Uterus (tissue), 4 donors: ENCODE measurements at places on chromosomes 1 and 21.

DNA sequence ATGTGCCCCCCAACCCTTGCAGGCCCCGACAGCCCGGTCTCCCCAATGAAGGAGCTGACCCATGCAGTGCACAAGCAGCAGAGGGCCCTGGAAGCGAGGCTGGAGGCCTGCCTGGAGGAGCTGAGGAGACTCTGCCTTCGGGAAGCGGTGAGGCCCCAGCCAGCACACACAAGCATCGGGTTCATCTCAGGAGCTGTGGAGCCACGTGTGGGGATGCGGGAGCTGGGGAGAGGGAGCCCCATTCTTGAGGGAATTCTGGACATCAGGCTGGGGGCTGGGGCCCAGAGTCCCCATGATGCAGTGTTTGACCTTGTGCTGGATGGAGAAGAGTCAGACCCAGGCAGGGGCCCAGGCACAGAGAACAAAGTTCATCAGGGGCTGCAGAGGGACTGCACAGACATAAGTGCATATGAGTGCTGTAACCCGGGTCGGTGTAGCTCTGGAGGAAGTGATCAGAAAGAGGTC, 4.8 kb downstream of the INAVA start:
- no peak for DNase-seq

DNA sequence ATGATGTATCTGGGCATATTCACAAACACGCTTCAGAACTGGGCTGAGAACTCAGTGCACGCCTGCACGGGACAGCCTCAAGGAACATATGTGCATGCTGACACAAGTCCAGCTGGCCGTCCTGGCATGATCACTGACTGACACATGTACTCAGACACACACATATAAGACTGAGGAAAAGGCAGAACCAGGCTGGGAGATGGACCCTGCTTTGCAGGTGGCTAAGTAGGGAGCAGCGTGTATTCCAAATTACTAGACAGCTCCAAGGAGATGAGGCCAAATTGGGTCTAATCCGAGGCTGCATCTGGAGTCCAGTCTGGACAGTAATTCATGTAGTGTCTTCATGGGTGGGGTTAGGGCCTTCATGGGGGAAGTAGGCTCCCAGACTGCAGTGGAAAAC, 41.4 kb upstream of the GJB5 start:
- DNase-seq: peak; percentile 37

- peak; percentile 66 for DNase-seq
Measured at GRCh38 chr1:89820422-89821321, at the start of gene LRRC8D. Gene LRRC8D (plus strand): TSS chr1:89821032. CDS start chr1:89933069, 112,037 bp downstream.

DNA sequence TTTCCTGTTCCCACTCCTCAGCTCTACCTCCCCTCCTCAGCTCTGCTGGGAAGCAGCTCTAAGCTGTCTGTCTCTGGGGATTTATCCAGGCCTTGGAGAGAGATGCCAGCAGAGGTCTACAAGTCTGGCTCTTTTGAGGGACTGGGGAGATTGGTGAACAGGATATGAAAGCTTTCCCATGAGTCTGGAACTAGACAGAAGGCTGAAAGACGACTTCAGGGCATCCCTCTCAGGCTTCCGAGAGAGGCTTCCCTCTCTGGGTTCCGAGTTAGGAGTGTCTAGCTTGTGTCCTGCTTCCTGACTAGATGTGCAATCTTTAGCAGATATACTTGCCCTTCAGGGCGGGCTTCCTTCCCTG, 733 bp downstream of the TMEM35B start:
- no peak for DNase-seq

- DNase-seq: peak; percentile 45
Measured at GRCh38 chr1:53697721-53698383, 41.1 kb downstream of the GLIS1 start.

DNA sequence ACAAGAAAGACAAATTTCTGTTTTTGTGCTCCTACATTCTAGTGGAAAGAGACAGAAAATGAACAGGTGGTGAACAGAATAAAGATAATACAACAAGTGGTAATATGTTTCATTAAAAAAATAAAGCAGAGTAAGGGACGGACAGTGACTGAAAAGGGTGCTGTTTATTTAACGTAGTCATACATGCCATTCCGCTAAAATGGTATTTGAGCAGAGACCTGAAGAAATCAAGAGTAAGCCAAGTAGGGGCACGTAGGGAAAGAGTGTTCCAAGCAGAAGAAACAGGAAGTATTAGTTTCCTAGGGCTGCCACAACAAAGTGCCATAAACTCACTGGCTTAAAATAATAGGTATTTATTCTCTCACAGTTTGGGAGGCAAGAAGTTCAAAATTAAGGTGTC, 65.6 kb upstream of the KCTD3 start:
- DNase-seq: no peak

DNA sequence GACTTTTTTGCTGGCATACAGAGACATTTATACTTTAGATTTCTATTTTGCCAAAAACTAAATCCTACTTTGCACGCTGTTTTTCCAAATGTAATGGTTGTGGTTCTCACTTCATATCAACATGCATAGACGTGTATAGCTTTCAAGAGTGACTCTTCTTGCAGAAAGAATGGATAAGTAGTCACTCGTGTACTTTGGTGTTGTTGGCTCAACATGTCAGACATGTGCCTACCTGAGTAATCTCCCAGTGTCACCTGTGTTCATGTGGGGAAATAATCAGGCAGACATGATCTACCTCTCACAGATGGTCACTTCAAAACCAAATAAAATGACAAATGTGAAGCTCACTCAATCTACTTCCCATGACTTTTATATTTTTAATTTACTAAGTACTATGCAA, 73.1 kb downstream of the GPR88 start:
- DNase-seq: no peak

GRCh38 chr1:169892927-169893644, 610 bp downstream of the SCYL3 start:
- peak; percentile 38 for DNase-seq

DNA sequence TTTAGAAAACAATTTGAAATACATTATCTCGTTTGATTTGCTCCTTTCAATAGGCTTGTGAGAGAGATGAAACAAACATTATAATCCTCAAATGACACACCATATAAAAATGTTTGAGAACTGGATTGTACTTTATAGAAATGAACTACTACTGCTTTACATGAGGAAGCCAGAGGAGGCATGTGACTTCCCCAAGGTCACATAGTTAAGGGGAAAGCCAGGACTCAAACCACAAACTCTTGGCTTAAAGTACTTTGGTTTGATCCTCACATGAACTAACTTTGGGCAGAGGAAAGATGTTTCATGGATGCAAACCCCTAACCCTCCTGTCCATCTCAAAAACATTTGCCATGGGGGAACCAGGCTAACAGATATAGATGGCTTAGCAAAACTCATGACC, 4.7 kb downstream of the ARHGEF11 start:
- DNase-seq: no peak

GRCh38 chr1:85427331-85427730, 37.6 kb downstream of the DDAH1 start:
- no peak for DNase-seq

- no peak for DNase-seq
Measured at GRCh38 chr21:17472592-17473271, 40.1 kb upstream of the CXADR start.

GRCh38 chr1:171628225-171628624, 6.2 kb downstream of the MYOCOS start:
- DNase-seq: no peak

- DNase-seq: peak; percentile 83
Measured at GRCh38 chr1:201450721-201451291, 18.2 kb downstream of the PHLDA3 start.

DNA sequence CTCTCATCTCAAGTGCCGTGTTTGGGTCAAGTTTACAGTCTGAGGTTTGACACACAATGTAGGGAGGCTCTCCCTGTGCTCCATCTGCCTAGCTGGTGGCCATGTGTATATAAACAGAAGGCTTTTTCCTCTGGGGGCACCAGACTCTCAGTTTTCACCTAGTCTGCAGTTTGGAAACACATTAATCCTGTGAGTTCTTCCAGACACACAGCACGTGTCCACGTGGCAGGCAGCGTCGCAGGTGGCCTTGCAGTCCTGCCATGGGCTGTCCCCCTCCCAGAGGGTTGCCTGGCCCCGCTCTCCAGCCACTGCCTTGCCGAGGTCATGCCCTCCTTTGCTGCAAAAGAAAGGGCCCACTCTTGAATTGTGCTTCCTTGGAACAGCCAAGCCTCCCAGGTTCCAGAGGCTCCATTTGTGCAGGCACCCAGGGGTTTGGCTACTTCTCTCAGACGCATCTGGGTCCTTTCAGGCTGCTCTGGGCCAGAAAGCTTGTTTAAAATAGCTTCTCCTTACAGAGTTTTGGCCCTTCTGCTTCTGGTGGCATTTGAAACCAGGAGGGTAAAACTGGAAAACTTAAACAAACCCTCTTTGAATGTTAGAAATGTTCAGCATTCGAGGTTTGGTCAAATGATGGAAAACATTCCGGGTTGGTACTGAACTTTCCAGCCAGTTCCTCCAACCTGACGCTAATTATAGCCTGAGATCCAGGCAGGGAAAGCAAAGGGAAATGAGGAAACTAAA, 4.4 kb upstream of the RUNX1 start:
- no peak for DNase-seq

DNA sequence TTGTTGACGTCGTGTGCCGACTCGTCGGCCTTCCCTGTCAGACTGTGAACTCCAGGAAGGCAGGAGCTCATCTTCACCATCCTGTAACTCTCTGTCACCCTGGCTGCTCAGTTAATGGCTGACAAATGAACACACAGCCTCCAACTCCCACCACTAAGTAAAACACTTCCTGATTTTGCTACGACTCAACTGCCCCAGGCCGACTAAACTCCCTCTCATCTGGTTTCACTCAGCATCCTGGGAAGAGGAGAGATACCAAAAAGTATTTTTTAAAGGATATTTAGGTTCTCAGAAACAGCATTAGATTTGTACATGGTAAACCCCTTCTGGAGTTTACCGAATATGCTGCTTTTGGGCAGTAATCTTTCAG, 18.2 kb upstream of the LHX4 start:
- no peak for DNase-seq

DNA sequence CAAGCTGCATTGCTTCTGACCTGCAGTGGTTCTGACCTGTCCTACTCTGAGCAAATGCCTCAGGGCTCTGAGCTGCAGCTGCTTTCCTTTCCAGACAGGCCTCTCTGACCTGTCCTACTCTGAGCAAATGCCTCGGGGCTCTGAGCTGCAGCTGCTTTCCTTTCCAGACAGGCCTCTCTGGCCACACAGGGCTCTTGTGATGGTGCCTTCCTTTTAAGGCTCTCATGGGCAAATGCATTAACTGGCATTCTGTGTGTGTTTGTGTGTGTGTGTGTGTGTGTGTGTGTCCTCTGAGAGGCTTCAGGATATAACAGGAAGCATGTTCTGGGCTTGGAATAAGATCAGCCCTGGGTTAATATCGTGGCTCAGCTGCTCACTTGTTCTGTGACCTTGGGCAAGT, 131.3 kb downstream of the NTPCR start:
- DNase-seq: no peak

GRCh38 chr21:27094184-27094948, 127.5 kb upstream of the ADAMTS5 start:
- DNase-seq: no peak

DNA sequence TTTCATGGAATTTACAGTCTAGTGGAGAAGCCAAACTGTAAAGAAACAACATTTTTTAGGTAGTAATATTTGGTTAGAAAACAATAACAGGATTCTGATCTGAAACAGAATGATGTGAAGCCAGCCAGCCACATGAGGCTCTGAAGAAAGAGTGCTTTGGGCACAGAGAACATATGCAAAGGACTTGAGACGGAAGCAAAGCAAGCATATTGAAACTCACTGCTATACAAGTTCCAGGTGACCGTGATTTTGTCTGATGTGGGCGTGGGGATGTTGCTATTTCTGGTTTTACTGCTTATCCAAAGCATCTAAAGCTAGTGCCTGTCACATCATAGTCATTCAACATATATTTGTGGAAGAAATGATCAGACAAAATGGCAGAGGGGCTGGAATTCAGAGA, 14.7 kb downstream of the CRP start:
- DNase-seq: no peak

GRCh38 chr1:6801966-6802365, 16.7 kb downstream of the CAMTA1 start:
- no peak for DNase-seq

DNA sequence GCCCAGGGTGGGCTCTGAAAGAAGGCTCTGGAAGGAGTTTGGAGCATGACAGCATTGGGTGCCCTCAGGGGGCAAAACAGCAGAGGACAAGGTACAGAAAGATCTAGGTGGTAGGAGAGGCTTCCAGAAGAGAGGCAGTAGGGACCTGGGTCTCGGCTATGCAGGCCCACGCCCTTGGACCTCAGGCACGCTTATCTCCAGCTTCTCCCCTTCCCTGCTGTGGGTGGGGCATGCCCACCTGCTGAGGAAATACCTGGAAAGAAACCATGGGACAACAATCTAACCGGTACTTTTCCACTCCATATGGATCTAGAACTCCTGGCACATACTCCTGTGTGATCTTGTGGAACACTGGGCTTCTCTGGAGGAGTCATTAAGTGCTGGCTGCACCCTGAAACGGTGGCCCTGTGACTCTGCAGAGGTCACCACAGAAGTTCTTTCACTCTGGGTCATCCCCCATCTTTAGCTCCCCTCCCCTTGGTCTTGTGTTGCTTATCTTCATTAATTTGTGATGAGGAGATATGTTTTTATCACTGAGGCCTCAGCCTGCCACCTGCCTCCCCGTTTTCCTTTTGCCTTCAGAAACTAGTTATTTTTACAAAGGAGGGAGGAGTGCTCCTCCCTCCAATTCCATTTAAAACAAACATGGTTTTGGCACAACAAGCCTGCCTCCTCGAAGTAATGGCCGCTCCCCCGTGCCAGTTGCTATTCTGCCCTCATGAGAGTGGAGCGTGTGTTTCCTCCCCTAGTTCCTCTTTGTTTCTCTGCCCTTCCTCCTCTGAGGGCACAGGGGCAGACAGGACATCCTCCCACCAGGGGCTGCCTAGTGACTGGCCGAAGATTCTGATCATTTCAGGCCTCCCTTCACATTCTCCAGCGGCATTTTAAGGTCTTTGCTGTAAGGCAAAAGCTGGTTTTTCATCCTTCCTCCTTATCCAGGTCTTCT, 78.0 kb upstream of the ATP5PO start:
- DNase-seq: peak; percentile 24

- no peak for DNase-seq
Measured at GRCh38 chr1:37482004-37482785, 7.8 kb downstream of the ZC3H12A start.

DNA sequence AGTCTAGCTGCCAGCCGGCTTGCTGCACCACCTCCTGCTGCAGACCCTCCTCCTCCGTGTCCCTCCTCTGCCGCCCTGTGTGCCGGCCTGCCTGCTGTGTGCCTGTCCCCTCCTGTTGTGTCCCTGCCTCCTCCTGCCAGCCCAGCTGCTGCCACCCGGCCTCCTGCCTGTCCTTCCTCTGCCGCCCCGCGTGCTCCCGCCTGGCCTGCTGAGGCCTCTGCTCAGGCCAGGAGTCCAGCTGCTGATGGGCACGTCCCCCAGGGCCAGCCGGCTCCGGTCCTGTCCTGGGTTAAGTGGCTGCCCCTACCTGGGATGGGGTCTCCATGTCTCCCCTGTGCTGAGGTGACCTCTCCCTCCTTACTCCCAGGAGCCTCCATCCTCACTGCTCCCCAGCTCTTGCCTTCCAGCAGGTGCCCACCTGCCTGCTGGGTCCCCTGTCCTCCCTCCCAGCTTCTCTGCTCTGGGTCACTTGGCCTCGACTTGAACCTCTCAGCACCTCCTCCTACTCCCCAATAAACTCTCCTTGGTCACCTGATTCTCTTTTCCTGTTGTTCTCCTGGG, 870 bp downstream of the KRTAP10-8 start:
- no peak for DNase-seq

- no peak for DNase-seq
Measured at GRCh38 chr21:42374864-42375499, 8.6 kb upstream of the TFF1 start.
